ENCODE measurements at places on chromosomes 4 and X.
A peak's percentile ranks its signal among the peaks of the same experiment; 100 is the strongest.

DNA sequence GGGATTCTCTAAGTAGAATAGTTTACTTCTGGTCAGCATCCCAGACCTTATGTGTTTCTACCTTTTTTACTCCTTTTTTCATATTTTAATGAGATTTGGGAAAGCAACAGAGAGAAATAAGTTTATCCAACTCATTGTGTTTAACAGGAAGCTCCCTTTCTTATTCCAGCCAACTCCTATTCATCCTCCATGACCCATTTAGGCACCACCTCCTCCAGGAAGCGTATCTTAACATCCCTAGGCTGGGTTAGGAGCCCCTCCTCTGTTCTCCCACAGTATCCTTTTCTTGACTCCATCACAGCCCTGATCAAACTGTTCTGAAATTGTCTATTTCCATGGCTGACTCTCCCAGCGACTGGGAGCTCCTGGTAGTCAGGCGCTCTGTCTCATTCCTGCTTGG is 18.8 kb upstream of the IQSEC2 start:
- no peak for DNase-seq

DNA sequence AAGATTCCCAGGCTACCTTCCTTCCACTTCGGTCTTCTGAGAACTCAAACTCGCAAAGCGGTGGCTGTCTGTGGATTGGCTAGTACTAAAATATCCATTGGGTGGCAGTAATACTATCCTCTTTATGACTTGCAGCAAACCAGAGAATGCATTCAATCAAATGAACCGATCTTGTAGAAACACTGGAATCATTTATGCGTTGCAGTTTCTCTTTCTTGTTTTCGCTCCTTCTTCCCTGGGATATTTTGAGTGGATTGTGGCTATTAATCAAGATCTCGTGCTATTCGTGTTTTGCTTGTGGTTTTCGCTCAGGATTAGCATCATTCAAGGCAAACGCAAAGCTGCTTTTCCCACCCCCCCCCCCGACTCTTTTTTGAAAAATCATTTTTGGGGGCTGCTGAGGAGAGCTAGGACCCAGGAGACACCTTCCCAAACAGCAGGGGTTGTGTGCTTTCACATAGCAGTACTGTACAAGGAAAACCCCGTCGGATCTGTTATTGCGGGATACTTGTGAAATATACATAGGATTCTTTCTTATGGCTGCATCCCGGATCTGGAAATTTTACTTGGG is at the start of gene IL1RAPL1:
Gene IL1RAPL1 (plus strand): TSS at position 466 of the 571 bp plus-strand sequence.
- DNase-seq, result peak; percentile 65

DNA sequence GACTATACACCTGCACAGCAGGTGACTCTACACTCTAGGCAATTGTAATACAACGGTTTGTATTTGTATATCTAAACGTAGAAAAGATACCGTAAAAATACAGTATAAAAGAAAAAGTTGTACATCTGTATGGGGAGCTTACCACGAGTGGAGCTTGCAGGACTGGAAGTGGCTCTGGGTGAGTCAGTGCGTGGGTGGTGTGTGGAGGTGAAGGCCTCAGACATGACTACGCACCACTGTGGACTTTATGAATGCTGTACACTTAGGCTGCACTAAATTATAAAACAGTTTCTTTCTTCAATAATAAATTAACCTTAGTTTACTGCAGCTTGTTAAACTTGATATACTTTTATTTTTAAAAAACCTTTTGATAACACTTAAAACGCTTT is 85.0 kb upstream of the FAT1 start:
- DNase-seq, result no peak

DNA sequence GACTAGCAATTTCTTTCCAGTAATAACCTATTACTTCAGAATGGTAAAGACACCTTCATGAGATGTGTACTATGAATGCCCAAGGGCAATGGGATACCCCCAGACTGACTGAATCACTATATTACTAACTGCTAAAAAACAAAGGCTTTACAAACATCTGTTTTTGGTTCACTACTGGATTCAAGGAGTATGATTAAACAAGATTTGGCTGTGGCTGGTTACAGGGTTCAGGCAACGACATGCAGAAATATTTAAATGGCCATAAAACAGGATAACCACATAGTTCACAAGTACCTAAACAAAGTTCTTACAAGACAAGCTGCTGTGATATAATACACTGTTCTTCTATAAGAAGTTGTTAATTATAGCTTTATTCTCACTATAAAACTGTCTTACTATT is 128.2 kb downstream of the FRYL start:
- no peak for DNase-seq

DNA sequence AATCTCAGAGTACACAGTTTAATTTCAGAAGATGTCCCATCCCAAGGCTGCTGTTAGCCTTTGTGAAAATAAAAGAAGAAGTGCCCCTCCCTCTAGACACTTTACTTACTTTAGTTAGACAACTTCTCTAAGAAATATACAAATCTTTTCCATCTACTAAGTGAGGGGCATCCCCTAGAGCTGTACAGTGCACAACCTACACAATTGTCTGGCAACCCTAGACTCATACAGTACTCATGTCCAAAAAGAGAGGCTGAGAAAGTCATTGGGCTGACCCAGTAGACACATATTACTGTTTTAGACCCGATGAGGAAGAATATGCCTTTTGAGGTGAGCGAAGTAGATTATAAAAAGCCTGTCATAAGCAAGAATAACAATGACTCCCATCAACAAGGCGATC is 297.6 kb downstream of the IDS start:
- no peak for DNase-seq

DNA sequence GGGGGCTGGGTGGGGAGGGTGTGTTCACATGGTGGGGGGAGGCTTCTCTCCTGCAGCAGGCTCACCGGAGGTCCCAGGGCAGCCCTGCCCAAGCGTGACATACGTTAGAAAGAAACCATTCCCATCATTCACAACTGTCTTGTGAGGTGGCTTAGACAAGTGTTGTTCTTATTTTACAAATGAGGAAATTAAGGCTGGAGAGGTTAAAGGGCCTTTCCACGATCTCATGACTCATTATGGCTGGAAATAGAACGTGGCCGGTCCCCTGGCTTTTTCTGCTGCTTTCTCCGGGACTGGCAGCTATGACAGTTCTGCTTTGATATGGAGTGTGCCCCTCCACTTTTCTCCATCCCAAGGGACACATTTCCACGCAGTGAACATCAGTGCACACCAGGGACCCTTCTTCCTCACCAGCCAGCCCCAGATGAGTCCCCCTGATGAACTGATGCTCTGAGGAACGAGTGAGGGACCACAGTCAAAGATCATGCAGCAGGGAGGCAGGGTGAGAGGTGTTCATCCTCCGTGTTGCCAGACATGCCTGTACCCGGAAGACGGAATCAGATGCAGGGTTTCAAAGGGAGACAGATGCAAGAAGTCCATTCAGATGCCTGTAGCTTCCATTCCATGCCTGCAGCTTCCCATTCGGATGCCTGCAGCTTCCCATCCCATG is 64.0 kb upstream of the ACSL1 start:
- no peak for DNase-seq

- no peak for DNase-seq
Observed at GRCh38 chrX:40912576-40912975, 172.7 kb upstream of the USP9X start.

DNA sequence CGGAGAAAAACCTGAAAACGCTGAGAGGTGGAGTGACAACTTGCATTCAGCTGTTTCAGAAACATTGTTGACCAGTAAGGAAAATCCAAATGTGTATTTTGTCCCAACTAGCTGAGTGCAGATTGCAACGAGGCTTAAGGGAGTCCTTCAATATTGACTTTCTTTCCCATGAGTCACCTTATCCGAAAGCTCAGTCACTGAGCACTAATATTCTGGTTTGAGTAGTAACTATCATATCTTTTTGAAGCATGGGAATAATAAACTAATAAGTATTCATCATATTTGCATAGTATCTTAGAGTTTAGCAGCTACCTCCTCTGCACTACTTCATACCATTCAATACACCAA is 604.3 kb downstream of the PACRGL start:
- DNase-seq, result no peak

DNA sequence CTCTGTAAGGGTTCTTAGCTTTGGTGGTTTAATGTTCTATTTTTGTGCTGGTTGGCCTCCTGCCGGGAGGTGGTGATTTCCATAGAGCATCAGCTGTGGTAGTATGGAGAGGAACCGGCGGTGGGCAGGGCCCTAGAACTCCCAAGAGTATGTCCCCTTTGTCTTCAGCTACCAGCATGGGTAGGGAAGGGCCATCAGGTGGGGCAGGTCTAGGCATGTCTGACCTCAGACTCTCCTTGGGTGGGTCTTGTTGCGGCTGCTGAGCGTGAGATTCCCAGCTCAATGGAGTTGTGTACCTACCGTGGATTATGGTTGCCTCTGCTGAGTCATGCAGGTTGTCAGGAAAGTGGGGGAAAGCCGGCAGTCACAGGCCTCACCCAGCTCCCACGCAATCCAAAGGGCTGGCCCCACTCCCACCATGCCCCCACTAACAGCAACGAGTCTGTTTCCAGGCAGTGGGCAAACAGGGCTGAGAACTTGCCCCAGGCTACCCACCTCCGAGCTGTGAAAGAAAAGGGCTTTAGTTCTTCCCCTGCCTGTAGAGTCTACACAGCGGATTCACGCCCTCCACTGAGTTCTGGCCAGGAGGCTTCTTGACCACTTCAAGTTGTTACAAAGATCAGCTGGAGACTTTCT is 235.9 kb downstream of the RPA4 start:
- DNase-seq, result no peak

GRCh38 chr4:52032005-52032404 is 6.1 kb downstream of the SGCB start:
- DNase-seq, result no peak

DNA sequence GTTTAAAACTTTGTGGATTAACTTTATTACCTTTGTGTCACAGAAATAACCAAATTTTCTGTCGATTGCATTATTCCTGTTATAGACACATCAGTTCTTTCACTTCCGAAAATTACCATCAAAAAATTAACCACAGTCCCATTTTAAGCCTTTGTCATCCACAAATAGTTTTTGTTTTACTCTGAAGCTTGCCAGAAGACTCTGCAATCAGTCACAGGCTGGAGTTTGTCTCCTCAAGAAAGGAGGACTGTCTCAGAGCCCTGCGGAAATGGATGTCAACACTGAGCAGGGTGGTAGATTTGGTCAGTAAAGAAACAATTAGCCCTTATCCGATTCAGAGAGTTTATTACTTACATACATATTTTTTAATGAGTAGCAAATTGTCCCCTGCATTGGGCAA is 20.1 kb upstream of the TCEAL4 start:
- DNase-seq, result no peak

- peak; percentile 6 for DNase-seq
Observed at GRCh38 chrX:46978341-46979291, 66.4 kb downstream of the JADE3 start.

GRCh38 chr4:11232015-11232414 is 196.7 kb downstream of the HS3ST1 start:
- no peak for DNase-seq

- peak; percentile 93 for DNase-seq
Observed at GRCh38 chrX:53683556-53684414, 2.7 kb downstream of the HUWE1 start.

DNA sequence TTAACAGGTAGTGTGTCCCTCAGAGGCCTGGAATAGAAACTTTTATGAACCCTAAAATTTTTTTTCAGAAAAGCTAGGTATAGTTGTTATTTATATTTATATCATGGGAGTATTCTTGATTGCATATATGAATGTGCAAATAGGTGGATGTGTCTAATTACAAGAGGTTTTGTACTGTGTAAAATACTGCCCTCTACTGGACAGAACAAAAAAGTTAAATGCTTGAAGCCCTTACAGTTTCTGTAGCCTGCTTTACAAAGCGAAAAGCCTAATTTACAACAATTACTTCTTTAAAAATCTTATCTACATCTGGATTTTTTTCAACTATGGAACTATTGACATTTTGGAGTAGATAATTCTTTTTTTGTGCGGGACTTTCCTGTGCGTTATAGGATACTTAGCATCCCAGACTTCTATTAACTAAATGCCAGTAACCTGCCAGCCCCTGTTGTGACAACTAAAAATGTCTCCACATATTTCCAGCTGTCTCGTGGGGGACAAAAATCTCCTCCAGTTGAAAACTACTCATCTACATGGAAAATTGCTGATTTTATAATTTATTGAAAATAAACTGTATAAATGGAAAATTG is 35.1 kb downstream of the ENPEP start:
- peak; percentile 71 for DNase-seq

DNA sequence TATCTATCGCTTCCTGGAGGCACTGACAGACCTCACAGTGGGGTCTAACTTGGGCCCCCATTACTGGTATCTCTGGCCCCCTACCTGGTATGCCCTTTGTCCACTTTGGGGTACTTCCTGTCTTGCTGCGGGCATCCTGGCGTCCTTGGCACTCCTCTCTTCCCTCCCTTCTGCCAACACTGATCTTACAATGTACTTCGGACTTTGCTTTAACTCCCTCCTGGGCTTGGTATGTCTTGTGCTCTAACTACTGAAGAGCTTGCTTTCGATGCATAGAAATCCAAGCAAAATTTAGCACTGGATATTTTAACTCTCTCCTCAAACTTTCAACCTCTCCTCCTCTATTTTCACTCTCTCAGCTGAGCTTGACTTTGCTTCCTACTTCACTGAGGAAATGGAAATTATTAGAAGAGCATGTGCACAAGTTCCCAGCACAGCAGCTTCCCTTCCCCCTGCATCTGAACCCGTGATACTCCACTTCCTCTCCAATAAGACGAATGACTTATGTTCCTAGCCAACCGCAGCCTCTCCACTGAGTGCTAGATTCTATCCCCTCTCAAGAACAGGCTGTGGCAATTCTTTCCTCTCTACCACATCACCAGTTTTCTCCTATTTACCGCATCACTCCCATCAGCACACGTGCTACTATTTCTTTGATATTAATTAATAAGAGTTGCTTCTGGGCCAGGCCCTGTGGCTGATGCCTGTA is 52.9 kb downstream of the SUPT20HL2 start:
- no peak for DNase-seq

GRCh38 chr4:120111745-120112144 is 45.1 kb upstream of the MAD2L1 start:
- DNase-seq, result no peak

DNA sequence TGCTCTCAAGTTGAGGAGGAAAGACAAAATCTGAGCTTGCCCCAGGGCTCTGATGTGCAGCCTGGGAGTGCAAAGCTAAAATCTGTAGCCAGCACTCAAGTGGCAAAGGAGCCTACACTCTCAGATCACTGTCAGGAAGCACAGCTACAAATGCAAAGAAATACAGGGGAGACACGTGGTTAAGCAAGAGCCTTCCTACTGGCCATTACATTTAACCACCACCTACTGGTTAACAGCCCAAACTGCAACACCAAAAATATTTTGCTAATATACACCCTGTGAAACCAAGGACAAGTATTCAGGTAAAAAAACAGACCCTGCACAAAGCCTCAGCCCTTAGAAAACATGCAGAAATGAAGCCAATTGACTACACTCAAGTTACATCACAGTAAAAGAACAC is 170.4 kb upstream of the FGF16 start:
- DNase-seq, result no peak

DNA sequence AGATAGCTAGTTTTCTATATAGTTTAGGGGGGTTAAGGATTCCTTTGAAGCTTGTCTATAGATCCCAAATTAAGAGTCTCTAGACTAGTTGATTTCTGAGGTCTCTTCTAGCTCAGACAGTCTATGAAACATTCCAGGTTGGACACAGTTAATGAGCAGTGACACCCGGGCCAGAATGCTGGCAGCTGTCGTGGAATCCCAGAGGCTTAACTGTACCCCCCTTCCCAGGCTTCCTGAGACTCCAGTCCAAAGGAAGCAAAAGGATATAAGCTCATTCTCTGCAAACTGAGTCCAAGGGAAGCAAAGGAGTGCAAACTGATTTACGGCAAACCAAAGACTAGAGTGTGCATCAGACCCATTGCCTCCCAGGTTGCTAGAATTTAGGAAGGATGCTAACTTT is 62.9 kb downstream of the DCX start:
- no peak for DNase-seq
